ENCODE measurements at places on chromosomes 6 and 20. TPM values are rescaled to one million over a fixed set of nuclear protein-coding genes. Genes with fewer than 3 reads are reported as not detected.
A peak's percentile ranks its signal among the peaks of the same experiment; 100 is the strongest.

DNA sequence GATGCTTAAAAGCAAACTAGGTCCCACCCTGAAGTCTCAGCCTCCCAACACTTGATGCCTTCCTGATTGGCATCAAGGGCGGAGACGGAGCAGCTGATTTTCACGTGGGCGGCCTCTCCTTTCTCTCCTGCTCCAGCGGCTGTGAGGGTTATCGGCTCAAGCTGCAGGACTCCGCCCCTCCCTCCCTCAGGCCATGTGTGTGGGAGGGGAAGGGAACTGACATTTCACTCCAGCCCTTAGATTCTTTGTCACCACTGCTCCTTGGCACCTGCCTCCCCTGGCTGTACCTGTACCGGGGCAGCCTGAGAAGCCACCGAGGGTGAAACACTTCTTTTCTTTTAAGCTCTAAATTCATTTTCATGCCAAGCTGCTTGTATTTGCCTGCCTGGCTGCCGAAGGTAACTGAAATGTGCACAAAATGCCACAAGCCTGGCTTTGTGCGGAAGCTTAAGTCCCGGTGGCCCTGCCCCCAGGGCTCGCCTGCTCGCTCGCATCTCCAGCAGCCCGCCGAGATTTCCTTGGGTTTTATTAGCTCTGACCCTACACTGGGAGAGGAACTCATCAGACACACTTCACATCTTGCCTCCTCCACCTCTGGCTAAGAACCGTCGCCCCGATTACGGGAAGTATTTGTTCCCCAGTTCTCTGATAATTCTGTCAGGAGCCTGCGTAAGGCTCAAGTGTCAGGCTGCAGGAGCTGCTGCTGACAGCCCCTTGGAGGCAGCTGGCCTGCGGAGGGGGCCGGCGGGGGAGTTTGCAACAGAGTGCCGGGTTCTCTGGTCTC, 9.6 kb upstream of the CPNE5 start:
- no peaks in the 10 kb centered on the region for H3K36me3 ChIP-seq
- no peaks in the 10 kb centered on the region for H3K27me3 ChIP-seq
- H3K27ac ChIP-seq = no peak overlapping the region
- H3K4me3 ChIP-seq = no peak overlapping the region
- DNase-seq = no peak
- peaks cover 32% of the 10 kb centered on the region for H3K4me1 ChIP-seq

- no peak for DNase-seq
- H3K36me3 ChIP-seq = no peaks in the 10 kb centered on the region
- no peaks in the 10 kb centered on the region for H3K27me3 ChIP-seq
- H3K27ac ChIP-seq = no peak overlapping the region
Measured at GRCh38 chr6:107082045-107082444, 33.3 kb downstream of the BEND3 start.

DNA sequence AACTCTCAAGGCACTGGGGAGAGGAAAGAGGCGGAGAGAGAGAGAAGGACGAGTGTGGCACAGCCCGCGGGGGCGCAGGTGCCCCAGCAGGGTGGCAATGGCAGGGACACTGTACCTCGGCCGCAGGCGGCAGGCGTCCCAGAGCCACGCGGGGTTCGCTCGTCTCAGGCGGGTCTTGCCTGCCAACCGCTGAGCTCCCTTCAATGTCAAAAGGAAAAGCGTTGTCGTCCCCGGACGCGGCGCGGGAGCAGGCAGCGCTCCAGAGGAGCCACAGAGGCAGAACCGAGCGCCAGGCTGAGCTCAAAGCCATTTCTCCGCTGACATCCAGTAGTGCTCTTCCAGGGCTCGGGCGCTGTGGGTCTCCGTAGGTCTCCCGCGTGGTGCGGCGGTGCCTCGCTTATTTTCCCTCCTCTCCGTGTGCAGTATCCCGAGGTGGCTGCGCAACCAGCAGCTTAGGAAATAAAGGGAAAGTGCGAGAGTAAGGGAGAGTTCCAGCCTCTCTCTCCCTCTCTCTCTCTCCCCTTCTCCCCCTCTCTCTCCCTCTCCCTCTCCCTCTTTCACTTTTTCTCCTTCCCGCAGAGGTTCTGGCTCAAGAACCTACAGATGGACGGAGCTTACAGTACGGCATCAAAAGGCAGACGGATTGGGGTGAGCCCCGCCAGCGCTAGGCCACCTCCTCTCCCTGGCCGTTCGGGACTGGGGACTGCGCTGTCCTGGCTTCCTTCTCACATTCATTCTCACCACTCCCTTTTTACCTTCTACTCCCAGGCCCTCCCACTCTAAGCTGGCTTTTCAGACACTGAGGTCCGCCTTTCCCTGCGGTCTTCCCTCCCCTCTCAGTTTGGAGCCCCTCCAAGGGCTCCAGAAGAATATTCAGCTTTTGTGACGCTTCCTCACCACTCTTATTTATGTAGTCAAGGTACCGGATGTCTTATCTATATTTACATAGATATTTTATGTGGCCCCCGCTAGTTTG, at the start of gene LAMA4:
LAMA4 (minus strand) TSS at position 727 of the 976 bp plus-strand sequence; CDS start at position 310, 417 bp downstream.
- no peaks in the 10 kb centered on the region for H3K27me3 ChIP-seq
- H3K36me3 ChIP-seq = no peaks in the 10 kb centered on the region
- H3K4me3 ChIP-seq = peak within 1 kb of the TSS; percentile 67
- no peak for DNase-seq

SLC2A10 gene
- 4.0 TPM for total RNA-seq

DNA sequence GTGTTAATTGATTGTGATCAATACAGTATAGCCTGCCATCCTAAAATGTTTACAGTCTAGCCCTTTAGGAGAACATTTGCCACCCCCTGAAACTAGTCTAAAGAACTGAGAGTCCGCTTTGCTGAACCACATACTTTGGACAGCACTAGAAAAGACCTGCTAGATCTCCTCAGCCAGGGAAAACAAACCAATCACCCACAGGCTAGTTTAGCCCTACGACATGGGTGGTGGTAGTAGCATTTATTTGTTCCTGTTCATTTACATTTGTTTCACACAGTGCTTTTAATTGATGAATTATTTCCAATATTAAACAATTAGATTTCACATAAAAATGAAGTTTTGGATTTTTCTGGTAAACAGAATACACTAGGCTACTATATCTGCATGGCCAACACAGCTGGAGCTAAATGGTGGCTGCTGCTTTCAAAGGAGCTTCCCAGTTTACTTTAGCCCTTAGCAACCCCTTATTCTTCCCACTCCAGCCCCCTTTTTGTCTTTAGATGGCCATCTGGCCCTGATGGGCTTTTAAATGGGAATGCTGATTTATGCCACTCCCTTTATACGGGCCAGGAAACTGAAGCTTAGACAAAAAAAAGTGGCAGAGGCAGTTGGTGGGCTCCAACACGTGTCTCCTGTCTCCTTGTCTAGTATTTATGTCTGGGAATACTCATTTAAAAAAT, 72.4 kb downstream of the ADGRG6 start:
- no peaks in the 10 kb centered on the region for H3K4me1 ChIP-seq
- no peak overlapping the region for H3K27ac ChIP-seq
- no peak for DNase-seq

OPRM1 gene
- not detected for total RNA-seq

GRCh38 chr6:125828476-125829039, 37.8 kb downstream of the NCOA7 start:
- H3K4me3 ChIP-seq = no peak overlapping the region
- no peak overlapping the region for H3K27ac ChIP-seq
- H3K27me3 ChIP-seq = no peaks in the 10 kb centered on the region
- DNase-seq = no peak

- no peak overlapping the region for H3K27ac ChIP-seq
- DNase-seq = no peak
- H3K4me3 ChIP-seq = no peak overlapping the region
- H3K27me3 ChIP-seq = no peaks in the 10 kb centered on the region
- no peaks in the 10 kb centered on the region for H3K4me1 ChIP-seq
Measured at GRCh38 chr20:24619212-24619611, 149.8 kb downstream of the SYNDIG1 start.

GRCh38 chr6:73088138-73088813, 137.0 kb downstream of the KHDC1L start:
- no peak overlapping the region for H3K27ac ChIP-seq
- H3K4me3 ChIP-seq = no peak overlapping the region
- H3K27me3 ChIP-seq = no peaks in the 10 kb centered on the region
- H3K36me3 ChIP-seq = no peaks in the 10 kb centered on the region
